ENCODE measurements at places on chromosomes 16 and 17.

DNA sequence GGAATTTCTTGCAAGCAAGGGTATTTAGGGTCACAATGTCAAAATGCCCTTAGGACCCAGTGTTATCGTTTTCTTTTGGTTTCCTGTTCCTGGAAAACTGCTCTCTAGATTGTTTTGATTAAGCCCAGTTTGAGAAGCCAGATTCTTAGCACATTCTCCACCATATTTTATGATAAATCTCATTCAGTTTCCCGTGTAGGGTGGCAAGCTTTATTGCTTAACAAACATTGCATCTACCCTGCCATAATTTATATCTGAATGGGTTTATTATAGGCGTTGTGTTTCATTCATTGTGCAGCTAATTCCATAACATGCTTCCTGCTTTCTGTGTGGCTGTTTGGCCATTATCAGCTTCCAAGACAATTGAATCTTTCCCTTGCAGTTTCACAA is 389.1 kb upstream of the DYNLRB2 start:
- DNase-seq = no peak

GRCh38 chr17:48438516-48439061 is 8.6 kb upstream of the SKAP1 start:
- no peak for DNase-seq

- no peak for DNase-seq
Measured at GRCh38 chr17:40068584-40068916, 5.8 kb downstream of the THRA start.

DNA sequence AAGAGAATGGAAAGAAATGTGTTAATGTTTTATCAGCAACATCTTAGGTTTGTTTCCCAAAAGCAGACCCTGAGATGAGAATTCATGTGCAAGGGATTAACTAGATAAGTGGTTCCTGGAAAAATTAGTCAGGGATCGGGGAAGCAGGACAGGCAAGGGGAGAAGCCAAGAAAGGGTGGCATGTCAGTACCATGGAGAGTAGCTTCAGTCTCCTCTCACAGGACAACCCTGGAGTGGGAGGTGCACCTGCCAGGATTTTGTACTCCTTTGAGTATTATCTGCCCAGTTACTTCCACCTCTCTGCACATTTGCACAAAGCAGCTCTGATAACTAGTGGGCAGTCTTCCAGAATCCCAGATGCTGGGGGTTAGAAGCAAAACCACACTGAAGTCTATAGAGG is 117.0 kb downstream of the RGS9 start:
- no peak for DNase-seq

GRCh38 chr17:82963104-82963950 is 116.1 kb upstream of the METRNL start:
- DNase-seq = no peak

DNA sequence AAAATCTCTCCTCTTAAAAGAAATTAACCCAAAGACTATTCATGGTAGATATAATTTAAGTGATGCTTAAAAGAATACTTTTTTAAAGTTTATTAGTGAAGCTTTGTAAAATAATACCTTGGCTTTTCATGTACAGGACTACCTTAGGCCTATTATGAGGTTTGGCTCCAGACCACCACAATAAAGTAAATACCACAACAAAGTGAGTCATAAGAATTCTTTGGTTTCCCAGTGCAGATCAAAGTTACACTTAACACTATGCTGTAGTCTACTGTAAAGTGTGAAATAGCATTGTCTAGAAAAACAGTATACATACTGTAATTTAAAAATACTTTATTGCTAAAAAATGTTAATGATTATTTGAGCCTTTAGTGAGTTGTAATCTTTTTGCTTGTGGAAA is 31.7 kb downstream of the CLTC start:
- no peak for DNase-seq

DNA sequence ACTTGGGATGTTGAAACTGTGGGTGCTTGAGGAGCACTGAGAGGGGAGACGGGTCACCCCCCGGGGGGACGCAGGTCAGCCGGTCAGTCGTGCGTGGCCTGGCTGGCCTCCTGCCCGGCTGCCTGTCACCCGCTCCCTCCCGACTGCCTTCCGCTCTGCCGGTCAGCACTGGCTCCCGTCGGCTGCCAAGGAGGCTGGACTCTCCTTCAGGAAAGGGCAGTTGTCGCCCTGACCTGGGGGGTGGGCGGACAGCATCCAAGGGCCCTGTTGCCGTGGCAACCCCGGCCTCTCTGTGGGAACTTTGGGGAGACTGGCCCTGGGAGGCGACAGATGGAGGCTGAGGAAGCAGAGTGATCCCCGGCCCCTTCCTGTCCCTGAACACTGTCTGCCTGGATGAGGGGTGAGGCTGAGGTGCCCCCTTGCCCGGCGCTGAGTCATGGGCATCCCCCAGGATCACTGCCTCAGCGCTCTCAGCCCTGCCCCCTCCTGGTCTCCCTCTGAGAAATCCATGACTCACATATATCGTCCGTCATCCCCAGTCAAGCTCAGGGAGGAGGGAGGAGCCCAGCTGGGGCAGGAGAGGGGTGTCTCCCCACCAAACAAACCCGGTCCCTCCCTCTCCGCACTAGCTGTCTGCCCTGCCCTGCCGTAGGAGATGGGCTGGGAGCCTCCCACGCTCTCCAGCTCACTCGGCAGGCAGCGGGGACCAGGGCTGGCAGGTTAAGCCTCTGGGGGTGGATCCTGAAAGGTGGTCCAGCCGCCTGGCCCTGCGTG is at the start of gene ADGRG1:
Gene ADGRG1, plus strand, starts transcription at position 623 of the 774 bp plus-strand sequence. CDS start 21,658 bp downstream, outside the sequence.
- DNase-seq = no peak

DNA sequence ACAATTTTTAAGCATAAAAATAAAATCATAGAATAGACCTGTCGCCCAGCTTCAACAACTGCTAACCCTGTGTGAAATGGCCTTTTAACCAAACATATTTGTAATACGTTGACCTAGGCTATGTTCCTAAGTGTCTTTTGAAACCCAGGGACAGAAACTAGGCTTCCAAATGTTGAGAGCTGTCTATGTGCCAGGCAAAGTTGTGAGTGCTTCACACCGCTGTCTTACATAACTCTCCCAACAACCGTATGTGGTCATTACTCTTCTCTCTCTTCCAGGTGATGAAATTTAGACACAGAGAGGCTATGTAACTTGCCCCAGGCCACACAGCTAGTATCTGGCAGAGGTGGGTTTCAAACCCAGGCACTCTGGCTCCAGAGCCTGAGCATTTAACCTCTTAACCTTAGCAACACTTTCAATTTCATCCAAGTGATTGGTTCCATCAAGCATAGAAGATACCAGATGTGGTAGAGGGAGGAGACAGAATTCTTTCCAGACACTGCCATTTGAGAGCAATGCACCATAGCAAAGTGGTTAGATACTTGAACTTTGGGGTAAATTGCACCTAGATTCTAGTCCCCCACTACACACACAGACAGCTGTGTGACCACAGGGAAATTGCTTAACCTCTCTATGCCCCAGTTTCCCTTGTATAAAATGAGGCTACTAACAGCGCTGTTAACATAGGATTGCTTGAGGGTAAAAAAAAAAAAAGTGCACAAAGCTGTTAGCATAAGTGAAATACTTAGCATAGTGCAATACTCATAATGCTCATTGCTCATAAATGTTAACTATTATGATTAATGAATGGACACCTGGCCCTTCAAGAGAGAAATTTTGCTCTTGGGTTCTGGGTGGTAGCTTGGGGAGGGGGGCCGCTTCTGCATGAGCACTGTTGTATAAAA is 160.6 kb downstream of the IRX3 start:
- no peak for DNase-seq

- no peak for DNase-seq
Measured at GRCh38 chr16:1583180-1583579, 28.7 kb downstream of the IFT140 start.

- DNase-seq = no peak
Measured at GRCh38 chr17:72307836-72308235, 187.0 kb downstream of the SOX9 start.

DNA sequence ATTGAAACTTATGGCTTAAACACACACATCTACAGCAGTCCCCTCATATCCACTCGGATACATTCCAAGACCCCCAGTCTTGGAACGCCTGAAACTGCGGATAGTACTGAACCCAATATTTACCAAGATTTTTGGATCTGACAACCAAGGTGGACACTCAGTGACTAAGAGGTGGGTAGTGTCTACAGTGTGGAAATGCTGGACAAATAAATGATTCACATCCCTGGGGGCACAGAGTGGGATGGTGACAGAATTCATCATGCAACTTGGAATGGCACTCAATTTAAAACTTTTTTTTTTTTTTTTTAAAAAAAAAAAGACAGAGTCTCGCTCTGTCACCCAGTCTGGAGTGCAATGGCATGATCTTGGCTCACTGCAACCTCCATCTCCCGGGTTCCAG is 54.2 kb upstream of the TRAP1 start:
- no peak for DNase-seq

- DNase-seq = no peak
Measured at GRCh38 chr16:73996624-73997339, 299.8 kb upstream of the PSMD7 start.

DNA sequence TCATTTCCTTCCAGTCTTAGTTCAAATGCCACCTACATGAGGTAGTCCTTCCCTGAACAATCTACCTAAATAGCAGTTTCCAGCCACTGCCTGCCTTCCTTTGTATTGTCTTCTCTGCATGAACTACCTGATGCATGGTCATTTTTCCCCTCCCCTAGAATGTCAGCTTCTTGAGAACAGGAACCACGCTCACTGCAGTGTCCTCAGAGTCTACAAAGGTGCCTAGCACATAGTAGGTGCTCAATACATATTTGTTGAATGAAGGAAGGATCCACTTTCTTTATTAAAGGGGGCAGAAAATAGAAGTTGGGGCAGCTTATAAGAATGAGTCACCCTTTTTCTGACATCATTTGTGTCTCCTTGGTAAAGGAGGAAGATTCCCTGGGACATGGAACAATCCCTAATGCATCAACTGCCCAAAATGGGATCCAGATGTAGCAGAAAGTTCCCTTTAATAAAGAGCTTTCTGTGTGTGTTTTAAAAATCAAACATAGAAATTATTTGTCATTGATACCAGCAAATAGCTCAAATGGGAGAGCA is 4.4 kb upstream of the CYLD start:
- DNase-seq = no peak

DNA sequence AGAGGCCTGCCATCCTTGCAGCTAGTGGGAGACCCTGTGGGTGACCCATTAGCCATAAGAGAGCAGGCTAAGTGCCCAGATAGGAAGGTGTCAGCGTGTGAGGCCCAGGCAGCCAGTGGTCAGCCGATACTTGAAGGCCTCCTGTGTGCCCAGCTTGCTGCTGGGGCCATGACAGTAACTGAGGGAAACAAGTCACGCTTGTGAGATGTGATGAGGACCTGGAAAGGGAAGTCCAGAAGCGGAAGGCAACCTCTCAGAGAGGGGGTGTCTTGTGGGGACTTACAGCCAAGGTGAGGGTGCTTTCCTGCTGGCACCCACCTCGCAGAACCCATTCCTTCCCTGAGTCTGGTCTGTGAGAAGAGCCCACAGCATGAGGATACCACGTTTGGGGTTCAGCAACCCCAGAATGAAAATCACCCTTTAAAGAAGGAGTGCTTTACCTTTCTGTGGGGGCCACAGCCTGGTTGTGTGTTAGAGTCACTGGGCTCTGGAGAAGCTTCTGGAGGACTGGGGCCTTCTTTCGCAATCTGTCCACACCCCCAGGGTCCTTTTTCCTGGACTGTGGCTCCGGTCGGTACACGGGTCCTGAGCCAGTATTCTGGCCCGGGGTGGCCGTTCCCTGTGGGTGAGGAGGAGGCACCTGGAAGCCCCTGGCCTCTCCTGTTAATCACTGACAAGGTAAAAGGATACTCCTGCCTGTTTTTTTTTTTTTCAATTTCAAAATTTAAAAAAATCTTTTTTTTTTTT is 53.9 kb downstream of the PLCG2 start:
- no peak for DNase-seq

- no peak for DNase-seq
Measured at GRCh38 chr16:75322740-75323139, 71.3 kb upstream of the BCAR1 start.

- DNase-seq = no peak
Measured at GRCh38 chr16:88467541-88467944, 14.5 kb downstream of the ZFPM1 start.

- no peak for DNase-seq
Measured at GRCh38 chr16:88387180-88387765, 4.5 kb downstream of the ZNF469 start.

- no peak for DNase-seq
Measured at GRCh38 chr17:73976676-73977521, 226.6 kb upstream of the RPL38 start.

GRCh38 chr16:28589930-28590329 is 6.9 kb downstream of the SULT1A2 start:
- DNase-seq = no peak

DNA sequence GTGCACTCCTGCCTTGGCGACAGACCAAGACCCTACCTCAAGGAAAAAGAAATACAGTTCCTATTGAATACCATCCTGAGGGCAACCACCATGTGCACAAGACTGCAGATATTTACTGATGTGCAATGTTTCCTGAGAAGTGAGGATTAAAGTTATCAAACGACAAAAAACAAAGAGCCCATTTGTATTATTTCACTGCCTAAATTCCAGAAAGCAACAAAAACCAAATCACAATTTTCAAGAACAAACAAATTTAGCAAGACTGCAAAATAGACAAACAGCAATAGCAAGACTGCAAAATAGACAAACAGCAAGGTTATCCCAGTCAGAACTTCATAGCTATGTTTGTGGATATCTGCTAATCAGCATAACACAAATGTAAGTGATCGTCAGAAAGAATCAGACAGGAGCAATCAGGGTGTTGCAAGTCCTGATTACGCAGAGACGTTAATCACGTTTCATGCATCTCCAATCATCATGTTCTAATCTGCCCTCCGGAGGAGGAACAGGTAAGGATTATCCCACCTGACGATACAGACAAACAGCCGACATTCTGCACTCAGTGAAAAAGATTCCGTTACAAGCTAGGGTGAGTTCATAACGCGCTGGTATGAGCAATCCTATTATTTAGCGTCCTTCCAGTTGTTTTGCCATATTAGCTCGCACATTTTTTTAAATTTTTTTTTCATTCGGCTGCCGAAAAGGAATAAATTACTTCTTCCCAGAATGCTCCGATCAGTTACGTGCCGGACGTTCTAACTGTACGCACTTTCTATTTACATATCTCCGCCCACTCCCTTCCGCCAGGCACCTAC is 2.9 kb downstream of the TMEM107 start:
- peak; percentile 98 for DNase-seq

- no peak for DNase-seq
Measured at GRCh38 chr16:89152831-89153700, 18.5 kb upstream of the CDH15 start.

DNA sequence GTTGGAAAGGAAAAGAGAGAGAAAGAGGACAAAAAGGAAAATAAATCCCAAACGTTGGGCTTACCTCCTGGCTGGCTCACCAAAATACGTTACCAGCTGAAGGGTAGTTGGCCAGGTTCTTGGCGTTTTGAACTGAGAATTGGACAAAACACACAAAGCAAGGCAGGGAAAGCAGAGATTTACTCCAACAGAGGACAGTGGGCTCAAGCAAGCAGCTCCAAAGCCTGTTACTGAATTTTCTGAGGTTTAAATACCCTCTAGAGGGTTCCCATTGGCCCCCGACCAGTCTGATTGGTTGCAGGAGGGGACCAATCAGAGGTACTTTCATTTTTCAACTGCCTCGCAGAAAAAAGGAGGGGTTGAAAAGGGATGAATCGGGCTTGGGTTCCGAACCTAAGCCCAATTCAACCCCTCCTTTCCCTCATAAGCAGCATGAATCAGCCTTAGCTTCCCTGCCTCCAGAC is 55.6 kb upstream of the ALOX12 start:
- DNase-seq = no peak

- no peak for DNase-seq
Measured at GRCh38 chr17:8710813-8711212, 33.8 kb downstream of the CCDC42 start.

Measured in GM12864 (cell line).